ENCODE measurements at places on chromosomes 3 and 15.

DNA sequence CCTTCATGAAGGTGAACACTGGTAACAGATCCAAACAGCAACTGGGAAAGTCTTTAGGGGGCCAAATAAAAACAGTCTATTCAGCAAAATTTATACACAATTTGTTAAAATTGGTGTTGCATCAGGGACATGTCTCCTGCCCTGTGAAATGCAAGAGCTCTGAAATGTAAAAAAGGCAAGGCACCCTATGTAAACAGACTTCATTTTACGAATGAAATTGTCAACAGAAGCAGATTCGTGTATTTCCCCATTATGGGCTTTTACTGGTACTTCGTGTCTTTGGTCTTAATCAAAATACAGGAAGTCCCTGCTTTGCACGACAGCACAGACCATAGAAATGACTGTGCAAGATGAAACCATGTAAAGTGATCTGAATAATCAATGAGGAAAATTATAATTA, 127.3 kb upstream of the THBS1 start:
- DNase-seq = no peak

DNA sequence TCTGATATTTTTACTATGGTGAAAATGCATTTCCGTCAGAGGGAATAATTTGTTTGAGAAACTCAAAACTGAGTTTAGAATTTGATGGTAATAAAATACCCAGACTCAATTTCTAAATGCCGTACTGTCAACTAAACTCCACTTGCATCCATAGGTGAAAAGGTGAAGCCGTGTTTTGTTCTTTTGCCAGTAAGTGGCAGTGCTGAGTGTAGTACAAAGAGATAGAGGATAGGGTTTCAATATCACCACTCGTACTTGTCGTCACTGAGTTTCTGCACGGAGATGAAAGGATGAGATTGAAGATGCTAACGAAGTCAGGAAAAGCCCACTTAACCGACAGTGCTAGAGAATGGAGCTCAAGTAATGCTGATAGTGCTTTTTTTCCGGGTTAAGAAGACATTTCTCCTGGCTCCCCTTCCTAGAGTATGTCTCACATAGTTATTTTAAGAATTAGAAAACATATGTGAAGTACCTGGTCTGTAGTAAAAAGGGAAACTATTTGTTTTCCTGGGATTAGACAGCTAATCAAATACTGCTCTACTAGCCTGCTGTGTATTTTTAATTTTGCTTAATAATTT, 345.1 kb downstream of the IL5RA start:
- DNase-seq = no peak

DNA sequence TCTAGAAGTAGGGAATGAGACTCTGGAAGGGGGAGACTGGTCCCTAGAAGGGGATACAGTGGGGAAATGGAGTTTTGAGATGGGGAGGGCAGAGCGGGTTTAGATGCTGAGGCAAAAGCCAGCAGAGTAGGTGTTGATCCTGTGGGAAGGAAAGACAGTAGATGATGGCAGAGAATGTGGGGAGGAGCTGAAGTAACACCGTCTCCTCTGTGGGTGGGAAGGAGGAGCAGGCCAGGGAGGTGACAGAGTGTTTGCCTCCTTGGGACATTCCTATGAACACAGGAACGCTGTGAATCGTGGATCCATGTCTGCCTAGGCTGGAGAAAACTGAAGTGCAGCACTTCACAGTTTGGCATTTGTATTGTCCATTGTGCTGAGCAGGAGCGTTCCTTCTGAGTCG, 20.4 kb downstream of the GRK7 start:
- DNase-seq = no peak

- DNase-seq = no peak
Measured at GRCh38 chr3:189537135-189537534, 94.1 kb upstream of the TP63 start.

- no peak for DNase-seq
Measured at GRCh38 chr3:186152361-186152798, 43.5 kb upstream of the ETV5 start.

GRCh38 chr3:42663581-42664437, 10.3 kb downstream of the ZBTB47 start:
- DNase-seq = peak; percentile 15

- DNase-seq = no peak
Measured at GRCh38 chr3:148218222-148218621, 479.5 kb upstream of the AGTR1 start.

- peak; percentile 67 for DNase-seq
Measured at GRCh38 chr3:181700168-181701087, 11.3 kb upstream of the SOX2 start.

- peak; percentile 62 for DNase-seq
Measured at GRCh38 chr15:63504979-63505841, 817 bp downstream of the USP3 start.

GRCh38 chr15:63238796-63239195, 38.6 kb upstream of the APH1B start:
- peak; percentile 49 for DNase-seq

- no peak for DNase-seq
Measured at GRCh38 chr3:123467046-123467445, 18.2 kb upstream of the ADCY5 start.

DNA sequence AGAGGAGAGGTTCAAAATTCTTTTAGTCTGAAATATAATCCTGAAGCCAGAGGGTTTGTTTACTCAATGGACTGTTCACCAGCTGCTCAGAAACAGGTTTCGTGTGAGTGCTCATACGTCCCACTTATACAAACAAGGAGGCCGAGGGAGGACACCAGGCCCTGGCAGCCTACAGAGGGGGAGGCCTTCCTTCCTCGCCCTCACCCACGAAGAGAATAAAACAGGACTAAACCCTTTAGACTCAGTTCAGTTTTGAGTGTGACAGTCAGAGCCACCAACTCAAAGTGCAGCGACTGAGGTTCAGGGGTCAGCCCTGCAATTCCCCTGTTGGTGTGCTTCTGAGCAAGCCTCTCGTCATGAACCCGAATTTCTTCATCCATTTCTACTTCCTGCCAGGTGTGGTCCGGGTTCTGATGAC, 17.3 kb downstream of the FAM174B start:
- DNase-seq = no peak

DNA sequence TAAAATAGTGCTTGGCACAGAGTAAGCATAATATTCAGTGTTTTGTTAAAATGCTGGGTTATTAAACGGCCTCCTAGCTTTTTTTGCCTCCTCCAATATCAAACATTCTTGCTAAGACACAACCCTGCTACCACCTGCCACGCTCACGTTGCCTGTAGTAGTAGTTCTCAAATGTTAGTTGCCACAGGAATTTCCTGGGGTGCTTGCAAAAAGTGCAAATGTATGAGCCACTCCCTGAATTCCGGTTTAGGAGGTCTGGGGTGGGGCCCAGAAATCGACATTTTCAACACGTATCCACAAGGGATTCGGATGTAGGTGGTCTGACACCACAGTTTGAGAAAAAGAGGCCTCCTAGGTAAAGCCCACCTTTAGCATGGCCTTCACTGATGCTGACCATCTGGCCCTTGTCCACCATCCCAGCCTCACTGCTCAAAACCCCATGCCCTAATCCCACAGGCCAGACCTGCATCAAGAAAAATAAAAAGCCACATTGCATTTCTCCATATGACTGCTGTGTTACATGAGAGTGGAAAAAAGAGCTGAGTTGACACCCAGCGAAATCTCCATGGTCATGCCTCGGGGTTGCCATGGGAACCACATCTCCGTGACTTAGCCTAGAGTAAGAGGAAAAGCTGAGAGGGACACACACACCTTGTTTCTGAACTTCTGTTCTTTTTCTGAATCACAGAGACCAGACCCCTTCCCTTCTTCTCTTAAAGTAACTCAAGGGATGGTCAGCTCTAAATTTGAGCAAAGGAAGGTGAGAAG, 116.4 kb upstream of the HES1 start:
- DNase-seq = no peak

DNA sequence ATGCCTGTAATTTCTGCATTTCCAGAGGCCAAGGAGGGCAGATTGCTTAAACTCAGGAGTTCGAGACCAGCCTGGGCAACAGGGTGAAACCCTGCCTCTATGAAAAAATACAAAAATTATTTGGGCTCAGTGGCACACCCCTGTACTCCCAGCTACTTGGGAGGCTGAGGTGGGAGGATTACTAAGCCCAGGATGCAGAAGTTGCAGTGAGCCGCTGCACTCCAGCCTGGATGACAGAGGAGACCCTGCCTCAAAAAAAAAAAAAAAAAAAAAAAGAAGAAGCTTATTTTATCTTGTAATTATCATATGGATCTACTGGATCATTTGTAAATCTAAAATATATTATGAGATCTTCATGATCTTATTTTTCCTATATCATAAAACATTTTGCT, 84.1 kb downstream of the PPCDC start:
- DNase-seq = no peak

- peak; percentile 15 for DNase-seq
Measured at GRCh38 chr3:38548154-38548931, 52.2 kb downstream of the EXOG start.

- no peak for DNase-seq
Measured at GRCh38 chr15:62079594-62079993, 12.8 kb downstream of the C2CD4A start.

DNA sequence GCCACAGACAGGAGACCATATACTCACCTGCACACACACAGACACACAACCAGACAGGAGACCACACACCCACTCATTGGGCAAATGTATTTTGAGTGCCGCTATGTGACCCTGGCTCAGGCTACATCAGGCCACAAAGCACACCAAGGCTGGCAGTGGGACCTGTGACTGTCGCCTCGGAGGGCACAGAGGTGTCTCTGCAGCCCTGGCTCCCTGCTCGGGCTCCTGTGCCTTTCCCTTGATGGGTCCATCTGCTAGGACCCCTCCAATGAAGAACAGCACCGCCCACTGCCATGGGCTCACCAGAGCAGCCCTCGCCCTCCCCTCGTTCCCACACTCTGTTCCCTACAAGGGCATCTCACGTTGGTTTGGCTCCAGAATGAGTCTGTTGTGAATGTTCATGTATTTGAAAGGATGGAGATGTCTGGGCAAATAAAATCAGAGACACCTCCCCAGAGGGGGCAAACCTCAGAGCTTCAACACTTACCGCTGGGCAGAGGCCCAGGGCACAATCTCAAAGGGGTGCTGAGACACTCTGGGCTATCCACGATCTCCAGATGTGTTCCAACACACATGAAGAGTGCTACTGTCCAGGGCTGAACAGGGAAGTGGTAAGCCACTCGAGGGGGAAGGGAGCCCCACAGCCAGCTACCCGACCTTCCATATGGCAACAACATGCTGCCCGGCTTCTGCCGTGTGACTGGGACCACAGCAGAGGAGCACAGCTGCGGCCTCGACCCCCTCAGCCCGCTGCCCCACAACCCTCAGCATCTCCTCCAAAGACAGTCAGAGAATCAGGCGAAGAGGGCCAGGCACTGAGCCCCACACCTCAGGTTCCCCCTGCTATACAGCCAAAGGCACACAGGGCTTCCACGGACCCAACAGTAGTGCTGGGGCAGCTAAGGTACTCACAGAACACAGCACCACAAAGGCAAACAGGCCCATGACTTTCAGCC, 74.9 kb downstream of the OCA2 start:
- DNase-seq = no peak

GRCh38 chr3:78737988-78738387, 1029.8 kb downstream of the ROBO1 start:
- DNase-seq = no peak

GRCh38 chr15:63663906-63664305, 66.7 kb downstream of the FBXL22 start:
- no peak for DNase-seq

DNA sequence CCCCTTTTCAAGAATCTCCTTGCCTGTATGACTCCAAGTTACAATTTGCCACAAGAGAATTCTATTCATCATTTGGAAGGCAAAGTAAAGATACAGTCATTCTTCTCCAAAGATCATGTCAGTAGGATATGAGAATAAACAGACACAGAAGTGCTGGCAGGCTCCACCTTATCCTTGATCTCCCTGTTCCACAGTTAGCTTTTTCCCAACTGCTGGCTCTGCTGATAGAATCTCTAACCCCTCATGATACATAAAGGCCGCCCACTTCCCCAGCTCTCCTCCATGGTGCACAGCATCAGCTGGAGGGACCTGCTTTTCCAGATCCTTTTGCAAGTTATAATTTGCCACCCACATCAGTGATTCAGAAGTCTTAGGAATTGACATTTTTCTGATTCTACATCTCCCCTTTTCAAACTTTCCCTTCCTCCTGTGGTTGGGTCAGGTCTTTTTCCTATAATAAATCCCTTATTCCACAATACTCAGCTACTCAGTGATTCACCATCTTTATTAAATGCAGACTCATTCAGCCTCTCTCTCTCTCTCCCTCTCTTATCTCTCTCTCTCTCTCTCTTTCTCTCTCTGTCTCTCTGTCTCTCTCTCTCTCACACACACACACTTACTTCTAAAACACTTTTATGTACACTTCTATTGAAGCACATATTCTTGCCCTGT, 465.4 kb downstream of the GBE1 start:
- DNase-seq = no peak

DNA sequence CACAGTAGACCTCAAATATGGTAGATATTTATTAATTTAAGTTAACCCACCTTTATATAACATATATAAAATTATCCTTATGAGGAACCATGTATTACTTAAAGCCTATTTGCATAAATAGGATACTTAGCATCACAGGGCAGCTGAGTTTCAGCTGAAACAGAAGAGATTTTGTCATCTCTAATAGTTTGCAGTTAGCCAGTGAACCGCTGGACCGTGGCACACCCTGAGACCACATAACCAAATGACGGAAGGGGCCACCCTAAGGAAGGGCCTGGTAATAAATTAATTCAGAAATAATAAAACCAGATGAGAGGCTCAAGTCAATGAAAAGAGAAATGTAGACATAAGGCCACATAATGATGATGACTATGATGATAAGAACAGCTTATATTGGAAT, 107.7 kb downstream of the MYO5A start:
- DNase-seq = no peak

DNA sequence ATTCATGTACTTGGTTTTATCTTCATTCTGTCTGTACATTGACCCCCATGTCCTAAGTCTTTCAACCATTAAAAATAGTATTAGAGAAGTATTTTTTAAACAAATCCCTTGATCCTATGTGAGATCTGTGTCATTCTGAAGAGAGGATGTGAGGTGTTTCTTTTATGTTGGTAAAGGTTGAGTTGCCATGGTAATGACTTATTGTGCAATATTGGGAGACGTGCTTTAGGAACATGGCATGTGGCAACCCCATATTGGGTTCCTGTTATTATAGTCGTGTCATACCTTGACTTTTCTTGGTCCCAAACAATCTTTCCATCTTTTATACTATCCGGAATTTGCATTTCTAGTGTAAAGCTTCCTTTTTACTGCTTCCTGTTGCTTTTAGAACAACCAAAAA, 203.1 kb downstream of the KCNAB1 start:
- no peak for DNase-seq

DNA sequence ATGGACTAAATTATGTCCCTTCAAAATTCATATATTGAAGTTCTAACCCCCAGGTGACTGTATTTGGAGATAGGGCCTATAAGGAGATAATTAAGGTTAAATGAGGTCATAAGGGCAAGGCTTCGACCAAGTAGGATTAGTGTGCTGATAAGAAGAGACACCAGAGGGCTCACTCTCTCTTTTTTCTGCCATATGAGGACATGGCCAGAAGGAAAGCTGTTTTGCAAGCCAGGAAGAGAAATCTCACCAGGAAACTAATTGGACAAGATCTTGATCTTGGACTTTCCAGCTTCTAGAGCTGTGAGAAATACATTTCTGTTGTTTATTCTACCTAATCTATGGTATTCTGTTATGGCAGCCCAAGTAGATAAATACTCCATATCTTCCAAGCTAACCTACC, 503.6 kb upstream of the NAALADL2 start:
- no peak for DNase-seq

All from stimulated activated CD8-positive, alpha-beta memory T cell treated with anti-CD3 and anti-CD28 coated beads, Interleukin-4, amount 100 ng/mL, for 48 hours (primary cell).